ENCODE measurements at places on chromosomes 6 and 20.

DNA sequence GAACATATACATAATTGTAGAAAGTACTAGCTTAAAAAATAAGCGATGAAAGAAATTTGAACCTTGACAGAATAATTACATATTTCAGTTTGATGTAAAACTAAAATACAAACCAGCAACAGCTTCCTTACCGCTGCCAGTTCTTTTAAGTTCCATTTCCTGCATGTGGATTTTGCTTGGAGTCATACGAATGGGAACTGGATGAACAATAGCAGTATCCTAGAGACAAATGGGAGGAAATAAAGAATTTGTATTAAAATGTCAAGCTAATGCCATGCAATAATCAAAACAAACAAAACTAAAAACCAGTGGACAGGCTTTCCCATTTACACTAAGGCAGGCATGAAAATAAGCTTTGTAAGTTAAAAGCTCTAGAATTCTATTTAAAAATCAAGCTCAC is 67.1 kb downstream of the REPS1 start:
- DNase-seq = no peak

GRCh38 chr6:3913958-3914337 is 64.8 kb downstream of the FAM50B start:
- no peak for DNase-seq

GRCh38 chr6:89611666-89612065 is 26.9 kb downstream of the LYRM2 start:
- no peak for DNase-seq

DNA sequence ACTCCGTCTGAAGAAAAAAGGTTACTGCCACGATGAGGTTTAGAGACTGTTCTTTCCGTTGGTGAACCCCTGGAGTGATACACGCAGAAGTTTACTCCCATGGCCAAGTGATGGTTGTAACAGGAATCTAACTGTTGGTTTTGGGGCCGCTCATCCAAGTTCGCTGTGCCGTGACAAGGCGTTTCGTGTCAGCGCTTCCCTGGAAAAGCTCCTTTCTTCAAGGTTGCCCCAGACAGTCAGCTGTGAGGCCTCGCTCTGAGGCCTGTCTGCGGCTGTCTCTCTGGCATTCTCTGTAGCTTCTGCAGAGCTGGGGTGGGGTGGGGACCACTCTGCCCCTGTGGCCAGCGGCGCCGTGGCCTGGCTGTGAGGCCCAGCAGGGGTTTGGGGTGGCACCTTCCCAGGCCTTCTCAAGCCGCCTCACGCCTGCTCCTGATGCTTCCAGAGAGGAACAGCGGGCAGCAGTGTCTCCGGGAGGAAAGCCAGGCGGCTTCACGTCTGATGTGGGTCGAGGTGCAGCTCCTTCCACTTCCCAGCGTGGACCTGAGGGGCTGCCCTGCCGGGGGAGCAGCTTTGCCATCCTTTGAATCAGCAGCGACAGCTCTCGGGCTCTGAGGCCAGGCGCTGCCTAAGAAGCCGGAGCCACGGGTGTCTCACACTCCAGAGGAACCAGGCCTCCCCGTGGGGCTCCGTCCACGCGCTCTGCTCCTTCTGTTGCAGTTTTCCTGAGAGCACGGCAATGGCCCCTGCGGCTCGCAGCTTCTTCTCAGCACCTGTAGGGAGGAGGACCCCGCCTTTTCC is 76.2 kb downstream of the SMOC2 start:
- DNase-seq = no peak

DNA sequence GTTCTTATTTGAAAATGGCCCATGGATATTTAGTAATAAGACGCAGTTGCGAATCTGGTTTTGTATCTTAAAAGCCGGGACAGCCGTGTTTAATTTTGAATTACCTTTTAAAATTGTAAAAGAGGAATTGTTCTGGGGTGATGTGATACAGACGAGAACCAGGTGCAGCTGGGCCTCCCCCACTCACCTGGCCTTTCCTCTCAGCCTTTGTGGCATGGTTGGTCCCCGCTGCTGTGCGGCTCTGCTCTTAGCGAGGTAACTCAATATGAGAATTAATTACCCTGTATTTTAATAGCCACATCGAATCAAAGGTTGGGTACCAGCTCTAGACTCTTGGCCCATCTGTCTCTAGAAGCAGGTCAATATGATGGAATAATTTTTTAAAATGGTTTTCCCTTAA is 56.5 kb upstream of the DACT2 start:
- DNase-seq = no peak

DNA sequence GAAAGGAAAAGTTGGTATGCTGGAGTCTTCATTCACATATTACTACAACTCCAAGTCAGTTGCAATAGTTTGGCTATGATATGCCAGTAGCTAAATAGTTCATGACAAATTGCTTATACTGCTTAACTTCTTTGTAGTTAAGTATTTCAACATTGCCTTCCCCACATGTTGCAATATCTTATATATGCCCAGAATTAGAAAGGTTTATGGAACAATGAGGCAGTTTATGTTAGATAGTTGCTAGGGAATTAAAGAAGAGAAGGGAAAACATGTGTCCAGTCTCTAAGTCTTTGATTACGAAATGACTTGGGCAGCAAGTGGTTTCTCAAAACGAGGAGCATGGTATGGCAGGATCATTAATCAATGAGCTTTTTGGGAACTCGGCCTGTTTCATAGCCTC is 145.8 kb downstream of the PLCB4 start:
- DNase-seq = no peak

GRCh38 chr6:75183099-75183541 is 22.7 kb downstream of the COL12A1 start:
- no peak for DNase-seq

GRCh38 chr6:157313531-157314467 is 9.5 kb downstream of the TMEM242 start:
- DNase-seq = no peak

GRCh38 chr6:45661661-45662060 is 283.9 kb upstream of the SUPT3H start:
- no peak for DNase-seq

DNA sequence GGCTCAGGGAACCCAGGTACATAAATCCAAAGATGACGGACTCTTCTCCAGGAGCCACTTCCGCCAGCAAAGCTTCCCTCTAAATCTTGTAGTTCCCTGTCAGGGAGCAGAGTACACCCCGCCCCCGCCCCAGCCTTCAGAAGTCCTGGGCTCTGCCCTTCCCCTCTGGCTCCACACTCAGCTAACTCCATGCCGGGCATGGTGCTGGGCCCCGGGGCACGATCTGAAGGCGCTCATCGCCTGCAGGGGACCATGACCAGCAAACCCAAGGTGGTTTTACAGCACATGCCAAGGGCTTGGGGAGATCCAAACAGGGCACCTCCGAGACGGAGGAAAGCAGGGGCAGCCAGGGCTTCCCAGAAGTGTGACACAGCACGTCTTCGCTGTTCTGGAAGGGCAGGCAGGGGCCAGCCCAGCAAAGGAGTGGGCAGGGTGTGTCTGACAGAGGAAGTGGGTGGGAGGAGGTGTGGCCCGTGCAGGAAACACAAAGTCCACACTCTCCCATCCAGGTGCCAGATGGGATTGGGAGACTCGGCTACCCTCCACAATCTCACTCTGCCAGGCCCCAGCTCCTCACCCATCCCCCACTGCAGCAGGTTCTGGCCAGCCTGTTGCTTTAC is 41.6 kb upstream of the SLC22A2 start:
- DNase-seq = no peak

GRCh38 chr6:88105741-88106340 is 58.2 kb downstream of the SPACA1 start:
- DNase-seq = no peak

DNA sequence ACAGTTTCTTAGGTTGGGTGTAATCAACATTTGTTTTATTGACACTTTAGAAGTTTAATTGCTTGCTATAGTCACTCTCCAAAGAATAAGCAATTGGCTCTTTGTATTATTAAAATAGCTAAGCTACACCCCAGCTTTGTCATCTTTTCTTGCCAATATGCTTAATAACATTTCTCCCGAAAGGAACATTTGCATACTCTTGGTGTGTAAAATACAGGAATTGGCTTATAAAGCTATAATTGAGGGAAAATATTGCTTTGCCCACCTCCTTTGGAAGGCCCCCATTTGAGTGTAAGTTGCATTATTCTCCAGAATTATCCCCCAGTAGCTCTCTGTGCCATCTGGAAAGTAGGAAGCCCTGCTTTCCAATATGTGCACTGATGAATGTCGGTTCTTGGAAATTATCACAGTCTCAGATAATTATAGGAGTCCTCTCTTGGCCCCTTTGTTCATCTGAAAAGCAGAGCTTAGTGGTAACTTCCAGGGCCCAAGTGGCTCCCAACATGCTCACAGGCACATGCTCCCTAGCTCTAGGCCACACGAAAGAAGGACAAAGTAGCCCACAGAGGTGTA is 92.4 kb upstream of the B3GAT2 start:
- no peak for DNase-seq

- DNase-seq = no peak
Observed at GRCh38 chr6:130893277-130893676, 66.1 kb downstream of the SMLR1 start.

DNA sequence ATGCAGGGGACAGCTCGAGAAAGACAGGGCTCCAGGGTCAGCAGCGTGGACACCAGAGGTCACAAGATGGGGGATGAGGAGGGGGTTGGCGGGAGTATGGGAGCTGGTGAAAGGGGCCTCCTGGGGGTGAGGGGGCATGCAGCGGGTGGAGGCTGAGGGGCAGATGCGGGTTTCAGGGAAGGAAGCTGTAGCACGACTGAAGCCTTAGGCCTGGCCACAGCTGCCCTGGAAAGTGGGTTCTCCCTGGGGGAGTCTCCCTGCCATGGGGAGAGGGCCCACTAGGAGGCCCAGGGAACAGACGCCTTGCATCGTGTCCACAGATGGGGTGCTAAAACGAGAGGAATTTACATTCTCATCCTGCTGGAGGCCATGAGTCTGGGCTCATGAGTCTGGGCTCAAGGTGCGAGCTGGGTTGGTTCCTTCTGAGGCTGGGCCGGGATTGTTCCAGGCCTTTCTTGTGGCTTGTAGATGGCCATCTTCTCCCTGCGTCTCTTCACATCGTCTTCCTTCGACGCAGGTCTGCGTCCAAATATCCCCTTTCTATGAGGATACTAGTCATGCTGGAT is 18.0 kb downstream of the APCDD1L start:
- no peak for DNase-seq

DNA sequence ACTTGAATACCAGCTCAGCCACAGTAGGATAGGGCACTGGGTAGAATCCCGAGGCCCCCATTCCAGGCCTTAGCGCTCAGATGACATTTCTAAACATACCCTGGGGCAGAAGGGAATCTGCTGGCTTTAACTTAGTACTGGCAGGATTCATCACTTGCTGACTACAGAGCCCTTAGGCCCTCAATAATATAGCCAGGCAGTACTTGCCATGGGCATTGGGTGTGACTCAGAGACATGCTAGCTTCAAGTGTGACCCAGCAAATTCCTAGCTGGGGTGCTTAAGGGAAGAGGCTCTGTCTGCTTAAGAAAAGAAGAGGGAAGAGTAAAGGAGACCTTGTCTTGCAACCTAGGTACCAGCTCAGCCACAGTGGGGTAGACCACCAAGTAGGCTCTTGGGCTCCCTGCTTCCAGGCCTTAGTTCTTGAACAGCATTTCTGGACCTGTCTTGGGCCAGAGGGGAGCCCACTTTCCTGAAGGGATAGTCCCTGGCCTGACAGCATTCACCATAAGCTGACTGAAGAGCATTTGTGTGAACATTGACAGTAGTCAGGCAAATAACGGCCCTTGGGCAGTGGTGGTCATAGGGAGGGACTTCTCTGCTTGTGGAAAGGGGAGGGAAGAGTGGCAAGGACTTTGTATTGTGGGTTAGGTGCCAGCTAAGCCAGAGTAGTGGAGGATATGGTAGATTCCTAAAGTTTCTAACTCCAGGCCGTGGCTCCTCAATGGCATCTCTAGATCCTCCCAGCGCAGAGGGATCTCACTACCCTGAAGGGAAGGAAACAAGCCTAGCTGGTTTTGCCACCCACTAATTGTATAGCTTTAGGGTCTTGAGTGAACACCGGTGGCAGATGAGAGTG is 48.5 kb upstream of the HACE1 start:
- DNase-seq = no peak

DNA sequence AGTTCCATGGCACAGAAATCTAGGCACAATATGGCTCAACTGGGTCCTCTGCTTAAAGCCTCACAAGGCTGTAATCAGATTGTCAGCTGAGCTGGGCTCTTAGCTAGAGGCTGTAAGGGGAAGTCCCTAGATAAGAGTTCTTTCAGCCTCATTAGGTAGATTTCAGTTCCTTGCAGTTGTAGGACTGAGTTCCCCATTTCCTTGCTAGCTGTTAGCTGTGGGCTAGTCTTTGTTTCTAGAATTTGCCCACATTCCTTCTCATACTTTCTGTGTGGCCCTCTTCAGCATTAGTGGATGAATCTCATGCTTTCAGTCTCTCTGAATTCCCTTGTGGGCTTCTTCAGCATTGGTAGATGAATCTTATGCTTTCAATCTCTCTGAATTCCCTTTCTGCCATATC is 71.0 kb upstream of the MRAP2 start:
- DNase-seq = no peak

- no peak for DNase-seq
Observed at GRCh38 chr6:105319331-105319730, 83.6 kb downstream of the PREP start.

DNA sequence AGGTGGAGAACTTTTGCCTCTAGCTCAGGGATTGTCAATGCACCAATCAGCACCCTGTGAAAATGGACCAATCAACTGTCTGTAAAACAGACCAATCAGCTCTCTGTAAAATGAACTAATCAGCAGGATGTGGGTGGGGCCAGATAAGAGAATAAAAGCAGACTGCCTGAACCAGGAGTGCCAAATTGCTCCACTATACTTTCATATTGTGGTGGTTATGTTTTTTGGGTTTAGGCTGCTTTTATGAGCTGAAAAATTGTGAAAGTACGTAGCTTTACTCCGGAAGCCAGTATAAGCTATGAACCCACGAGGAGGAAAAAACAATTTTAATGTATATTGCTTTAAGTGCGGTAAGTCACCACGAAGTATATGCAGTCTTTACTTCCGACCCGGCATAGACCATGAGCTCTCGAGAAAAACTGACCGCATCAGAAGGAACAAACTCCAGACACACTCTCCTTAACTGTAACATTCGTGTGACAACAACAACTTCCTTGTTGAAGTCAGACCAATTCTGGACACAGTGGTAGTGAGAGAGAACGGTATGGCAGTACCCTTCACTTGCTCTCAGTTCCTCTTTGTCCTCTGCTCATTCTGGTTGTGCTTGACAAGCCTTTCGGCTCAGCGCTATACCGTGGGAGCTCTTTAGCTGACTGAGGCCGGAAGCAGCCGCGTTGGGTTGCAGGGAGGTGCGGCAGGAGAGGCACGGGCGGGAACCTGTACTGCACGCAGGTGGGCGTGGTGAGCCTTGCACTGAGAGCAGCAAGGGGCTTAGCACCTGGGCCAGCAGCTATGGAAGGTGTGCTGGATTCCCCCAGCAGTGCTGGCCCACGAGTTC is 81.9 kb upstream of the E2F3 start:
- no peak for DNase-seq

- DNase-seq = no peak
Observed at GRCh38 chr6:155408981-155409380, 46.7 kb downstream of the NOX3 start.

DNA sequence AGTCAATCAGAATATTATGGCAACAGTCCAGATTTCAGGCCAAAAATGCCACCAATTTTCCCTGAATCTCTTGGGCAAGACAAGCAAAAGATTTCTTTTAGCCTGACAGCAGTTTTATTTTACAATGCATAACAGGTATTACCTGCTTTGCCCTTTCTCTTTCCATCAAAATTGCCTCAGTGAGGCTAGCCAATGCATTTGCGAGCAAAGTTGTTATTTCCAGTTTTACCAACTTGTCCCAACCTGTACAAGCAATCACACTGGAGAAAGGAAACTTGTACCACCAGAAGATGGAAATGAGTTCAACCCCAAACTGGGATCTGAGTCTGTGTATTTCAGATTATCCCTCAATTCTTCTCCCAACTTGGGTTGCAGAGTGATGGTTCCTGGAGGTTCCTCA is 279.9 kb upstream of the CDYL start:
- DNase-seq = no peak
